ENCODE measurements at places on chromosomes 1 and 21.

- no peak for DNase-seq
Observed at GRCh38 chr21:41647806-41648561, 118.9 kb downstream of the RIPK4 start.

GRCh38 chr1:43447891-43448708 lies 5.6 kb downstream of the HYI start:
- DNase-seq = no peak

GRCh38 chr1:47867438-47868347 lies 129.5 kb downstream of the TRABD2B start:
- no peak for DNase-seq

DNA sequence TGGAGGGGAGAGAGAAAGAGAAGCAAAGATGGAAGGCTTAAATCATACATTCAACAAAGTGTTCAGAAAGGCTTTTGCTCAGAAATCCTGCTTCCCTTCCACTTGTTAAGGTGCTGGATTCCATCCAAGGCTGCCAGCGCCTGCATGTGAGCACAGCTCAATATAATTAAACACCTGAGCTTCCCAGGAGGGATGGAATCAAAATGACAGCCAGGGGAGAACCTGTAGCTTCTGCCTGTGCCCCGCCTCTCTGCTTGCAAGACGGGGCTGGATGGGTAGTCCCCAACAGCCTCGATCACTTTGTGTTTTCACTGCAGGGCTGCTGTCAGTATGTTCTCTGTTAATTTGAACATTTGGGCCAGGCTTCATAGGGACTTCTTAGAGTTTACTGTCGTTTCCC lies 225.7 kb downstream of the KCNH1 start:
- DNase-seq = no peak

GRCh38 chr21:40165773-40166070 lies 298.5 kb downstream of the PCP4 start:
- DNase-seq = no peak

Measured in NCI-H1417 treated with DMSO at 0.1 percent for 48 hours (cell line).